ENCODE measurements at places on chromosomes 4 and X.

- DNase-seq, result peak; percentile 59
Observed at GRCh38 chr4:15457406-15458201, 12.1 kb upstream of the CC2D2A start.

- DNase-seq, result peak; percentile 31
Observed at GRCh38 chr4:147547314-147548056, 66.6 kb downstream of the EDNRA start.

DNA sequence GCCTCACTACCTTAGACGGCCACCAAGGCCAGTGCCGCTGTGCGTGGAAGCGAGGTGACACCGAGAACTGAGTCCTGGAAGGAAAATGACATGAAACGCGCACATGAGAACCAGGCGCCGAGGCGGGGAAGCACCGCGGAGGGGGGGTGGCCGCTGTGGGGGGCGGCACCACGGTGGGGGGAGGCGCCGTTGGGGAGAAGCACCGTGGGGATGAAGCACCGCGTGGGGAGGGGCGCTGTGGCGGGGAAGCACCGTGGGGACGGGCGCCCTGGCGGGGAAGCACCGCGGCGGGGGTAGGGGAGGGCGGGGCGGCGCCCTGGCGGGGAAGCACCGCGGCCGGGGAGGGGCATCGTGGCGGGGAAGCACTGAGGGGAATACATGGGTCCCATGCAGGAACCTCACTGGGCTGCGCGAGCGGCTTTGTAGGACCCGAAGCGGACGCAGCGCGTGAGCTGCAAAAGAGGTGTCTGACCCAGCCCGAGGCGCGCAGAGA, 28.0 kb downstream of the PPP2R3B start:
- DNase-seq, result no peak

GRCh38 chrX:76538860-76539259, 111.3 kb downstream of the MAGEE1 start:
- DNase-seq, result no peak

- DNase-seq, result no peak
Observed at GRCh38 chrX:68920561-68920960, 91.7 kb downstream of the EFNB1 start.

- no peak for DNase-seq
Observed at GRCh38 chr4:148263802-148264201, 178.4 kb downstream of the NR3C2 start.

- no peak for DNase-seq
Observed at GRCh38 chrX:154991039-154991438, 31.5 kb downstream of the F8 start.

GRCh38 chrX:150774798-150775568, 81.8 kb downstream of the MTMR1 start:
- DNase-seq, result no peak

DNA sequence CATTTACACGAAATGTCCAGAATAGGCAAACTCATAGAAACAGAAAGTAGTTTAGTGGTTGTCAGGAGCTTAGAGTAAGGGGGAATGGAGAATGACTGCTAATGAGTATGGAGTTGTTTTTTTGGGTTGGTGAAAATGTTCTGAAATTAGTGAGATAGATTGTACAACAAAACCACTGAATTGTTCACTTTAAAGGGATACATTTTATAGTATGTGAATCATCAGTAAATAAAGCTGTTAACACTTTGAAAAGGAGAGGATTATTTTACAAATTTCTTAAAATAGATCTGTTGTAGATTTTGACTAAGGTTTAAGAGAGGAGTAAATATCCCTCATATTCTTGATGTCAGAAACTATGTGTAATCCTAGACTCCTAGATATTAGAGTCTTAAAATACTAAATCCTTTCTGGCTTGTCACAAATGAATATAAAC, 82.7 kb downstream of the RAPGEF2 start:
- DNase-seq, result no peak

DNA sequence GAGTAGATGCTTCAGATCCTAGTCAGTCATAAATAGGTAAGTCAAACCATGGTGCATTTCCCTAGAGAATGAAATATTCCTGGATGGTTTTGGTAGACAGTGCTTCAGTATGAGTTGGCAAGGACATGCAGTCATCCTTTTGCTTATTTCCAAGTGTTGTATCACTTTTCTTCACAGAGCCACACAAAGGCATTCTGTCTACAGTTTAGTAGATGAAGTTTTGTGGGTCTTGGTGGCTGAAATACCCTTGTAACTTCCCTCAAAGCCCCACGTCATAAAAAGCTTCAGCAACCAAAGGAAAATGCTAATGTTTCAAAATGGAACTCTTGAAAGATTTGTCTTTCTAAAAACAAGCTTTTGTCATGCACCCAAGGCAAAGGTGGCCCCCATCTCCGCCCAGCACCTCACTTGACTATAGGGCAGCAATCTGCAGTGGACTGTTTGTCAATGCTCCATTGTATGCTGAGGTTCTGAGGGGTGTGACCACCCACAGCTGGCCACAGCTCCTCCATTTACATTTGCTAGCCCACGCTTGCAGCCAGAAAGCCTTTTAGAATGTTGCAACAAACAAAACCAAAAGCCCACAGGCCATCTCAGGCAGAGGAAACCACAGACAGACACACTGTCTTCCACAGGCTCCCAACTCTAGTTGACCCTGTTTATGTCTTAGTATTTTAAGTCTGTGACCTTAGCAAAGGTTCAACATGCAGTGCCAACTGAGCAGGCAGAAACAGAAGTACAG, 87.1 kb upstream of the FAM9C start:
- DNase-seq, result no peak

- DNase-seq, result no peak
Observed at GRCh38 chr4:104491481-104492182, 3.1 kb downstream of the CXXC4 start.

DNA sequence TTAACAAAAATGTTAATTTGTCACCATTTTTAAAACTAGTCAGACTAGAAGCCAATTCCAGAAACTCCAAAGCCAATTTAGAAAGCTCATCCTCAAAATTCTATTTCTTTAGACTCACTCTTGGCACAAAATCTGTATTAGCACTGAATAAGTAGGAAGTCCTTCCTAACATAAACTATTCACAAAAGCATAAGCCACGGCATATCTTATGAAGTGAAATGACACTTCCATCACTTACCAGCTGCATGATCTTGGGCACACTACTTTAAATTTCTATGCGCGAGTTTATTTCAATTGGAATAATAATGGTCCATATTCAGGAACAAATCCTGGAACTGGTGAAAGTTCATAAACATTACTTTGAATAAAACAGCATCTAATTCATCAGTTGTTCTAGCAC, 1544.0 kb downstream of the TECRL start:
- no peak for DNase-seq

- DNase-seq, result no peak
Observed at GRCh38 chr4:146243141-146243882, 29.0 kb downstream of the REELD1 start.

- DNase-seq, result no peak
Observed at GRCh38 chr4:177051473-177052060, 258.1 kb upstream of the NEIL3 start.

DNA sequence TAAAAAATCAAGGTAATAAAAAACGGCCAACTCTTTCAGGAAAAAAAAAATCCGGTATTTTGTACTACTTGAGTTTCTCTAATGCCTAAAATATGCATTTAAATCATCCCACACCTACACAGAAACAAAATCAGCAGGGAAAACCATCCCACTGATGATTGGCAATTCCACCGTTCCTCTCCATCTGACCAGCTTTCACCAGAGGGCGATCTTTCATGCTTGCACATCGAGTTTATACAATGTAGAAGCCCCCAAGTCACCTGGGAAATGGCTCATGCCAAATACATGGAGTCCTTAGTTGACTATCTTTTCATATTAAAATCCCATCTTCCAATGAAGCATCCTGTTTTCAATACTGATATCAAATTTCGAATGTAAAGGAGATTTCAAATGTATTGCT, 69.2 kb downstream of the PTCHD1 start:
- no peak for DNase-seq

- no peak for DNase-seq
Observed at GRCh38 chrX:71103110-71103983, 3.2 kb downstream of the CXorf65 start.

DNA sequence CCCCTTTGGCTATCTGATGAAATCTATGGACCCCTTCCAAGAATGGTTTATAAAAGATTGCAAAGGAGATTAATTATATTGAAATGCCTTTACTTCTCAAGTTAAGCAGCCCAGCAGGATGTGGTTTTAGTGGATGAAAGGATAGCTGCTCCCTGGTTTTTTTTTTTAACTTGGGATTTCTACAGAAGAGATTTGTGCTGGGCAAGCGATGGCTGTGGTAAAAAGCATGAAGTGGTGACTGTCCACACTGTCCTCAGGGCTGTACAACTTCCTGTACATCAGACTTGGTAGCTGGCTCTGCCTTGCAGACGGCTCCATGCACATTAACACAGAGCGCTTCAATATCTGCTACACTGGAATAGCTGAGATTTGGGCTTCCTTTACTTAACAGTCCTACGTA, 321.7 kb downstream of the DHX15 start:
- DNase-seq, result peak; percentile 63

GRCh38 chr4:8464381-8464780, 23.8 kb downstream of the TRMT44 start:
- no peak for DNase-seq

All from astrocyte of the cerebellum (primary cell).